DMS153 (cell line): ENCODE measurements at places on chromosomes 12 and 14.
A peak's percentile ranks its signal among the peaks of the same experiment; 100 is the strongest.

DNA sequence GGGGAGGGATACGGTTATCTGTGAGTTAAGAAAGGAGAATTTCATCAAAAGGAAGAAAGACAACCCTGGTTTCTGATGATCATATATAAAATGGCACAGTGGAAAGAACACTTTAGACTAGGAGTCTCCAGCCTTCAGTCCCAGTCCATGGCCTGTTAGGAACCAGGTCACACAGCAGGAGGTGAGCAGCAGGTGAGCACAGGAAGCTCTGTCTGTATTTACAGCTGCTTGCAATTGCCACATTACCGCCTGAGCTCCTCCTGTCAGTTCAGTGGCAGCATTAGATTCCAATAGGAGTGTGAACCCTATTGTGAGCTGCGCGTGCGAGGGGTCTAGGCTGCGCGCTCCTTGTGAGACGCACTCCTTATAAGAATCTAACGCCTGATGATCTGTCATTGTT, 137.9 kb downstream of the BTG1 start:
- peak; percentile 37 for DNase-seq

DNA sequence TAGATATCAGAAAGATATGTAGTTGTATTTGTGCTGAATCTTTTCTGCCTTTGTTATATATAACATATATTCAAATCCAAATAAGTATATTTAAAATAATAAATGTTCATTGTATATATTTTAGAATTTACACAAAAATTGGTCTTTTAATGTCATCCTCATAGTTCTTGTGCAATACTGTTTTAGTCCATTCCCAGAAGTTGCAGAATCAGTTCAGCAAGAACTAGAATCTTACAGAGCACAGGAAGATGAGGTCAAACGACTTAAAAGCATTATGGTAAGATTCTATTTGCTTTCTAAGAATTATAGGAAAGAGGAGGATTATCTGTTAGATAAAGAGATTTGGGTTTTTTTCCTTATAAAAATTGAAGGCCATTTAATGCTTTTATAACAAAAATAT, 51.0 kb downstream of the SCFD1 start:
- no peak for DNase-seq

- DNase-seq = no peak
Measured at GRCh38 chr12:69608114-69608513, 2.6 kb downstream of the LRRC10 start.

GRCh38 chr12:132772606-132773005, 11.0 kb upstream of the ANKLE2 start:
- no peak for DNase-seq

DNA sequence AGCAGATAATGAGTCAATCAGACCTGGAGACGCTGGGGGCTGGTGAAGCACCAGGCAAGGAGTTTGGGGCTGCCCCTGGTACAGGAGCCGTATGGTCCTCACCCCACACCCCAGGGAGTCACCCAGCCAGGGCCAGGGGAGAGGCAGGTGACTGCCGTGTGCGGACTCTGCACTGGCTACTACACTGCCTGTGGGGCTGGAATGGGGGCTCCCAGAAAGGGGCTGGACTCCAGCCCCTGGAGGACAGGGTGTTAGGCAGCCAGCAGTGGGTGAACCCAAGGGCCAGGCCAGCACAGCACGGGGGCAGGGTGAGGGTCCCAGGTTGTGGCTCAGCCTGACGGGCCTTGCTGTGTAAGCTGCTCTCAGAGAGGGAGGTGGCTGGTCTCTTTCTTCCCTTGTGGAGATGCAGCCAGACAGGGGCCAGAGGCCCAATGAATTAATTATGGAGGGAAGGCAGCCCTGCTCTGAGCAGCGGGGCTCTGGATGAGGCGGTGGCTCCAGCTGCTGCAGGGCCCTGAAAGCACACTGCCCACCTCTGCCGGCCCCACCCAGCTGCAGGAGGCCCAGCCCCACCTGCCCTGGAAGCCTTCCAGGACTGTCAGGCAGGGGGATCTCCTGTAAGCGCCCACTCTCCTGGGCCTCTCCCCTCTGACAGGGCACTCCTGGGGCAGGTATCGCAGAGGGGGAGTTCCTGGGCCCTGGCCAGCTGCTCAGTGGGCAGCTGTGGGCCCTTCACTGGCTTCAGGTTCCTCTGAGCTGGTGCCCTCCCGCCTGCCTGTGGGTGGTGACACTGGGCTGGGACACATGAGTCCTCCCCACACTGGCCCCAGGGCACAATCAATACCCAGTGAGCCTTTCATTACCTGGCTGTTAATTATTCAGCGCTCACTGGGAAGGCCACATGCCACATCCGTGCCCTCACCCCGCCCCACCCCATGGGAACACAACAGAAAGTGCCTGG, 142.5 kb upstream of the C14orf180 start:
- no peak for DNase-seq
